Activated gamma-delta T cell treated with anti-CD3 and anti-CD28 coated beads, Interleukin-2, amount 50 U/mL, for 16 hours (primary cell): ENCODE measurements at places on chromosomes 7 and 10.

- no peak for DNase-seq
Measured at GRCh38 chr10:52443419-52444388, 129.6 kb downstream of the DKK1 start.

DNA sequence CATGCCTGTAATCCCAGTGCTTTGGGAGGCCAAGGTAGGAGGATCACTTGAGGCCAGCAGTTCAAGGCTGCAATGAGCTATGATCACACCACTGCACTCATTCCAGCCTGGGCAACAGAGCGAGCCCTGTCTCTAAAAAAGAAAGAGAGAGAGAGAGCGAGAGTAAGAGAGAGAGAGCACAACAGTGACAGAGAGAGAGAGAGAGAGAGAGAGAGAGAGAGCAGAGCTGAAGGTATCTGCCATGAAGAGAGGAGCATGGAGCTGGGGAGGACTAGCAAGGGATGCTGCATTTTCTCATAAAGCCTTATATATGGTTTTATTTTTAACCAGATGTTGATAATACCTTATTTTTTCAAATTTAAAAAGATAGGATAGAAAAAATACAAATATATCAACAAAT is 84.5 kb upstream of the RNF32 start:
- DNase-seq: no peak

- DNase-seq: no peak
Measured at GRCh38 chr7:155860840-155861479, 48.7 kb upstream of the SHH start.

DNA sequence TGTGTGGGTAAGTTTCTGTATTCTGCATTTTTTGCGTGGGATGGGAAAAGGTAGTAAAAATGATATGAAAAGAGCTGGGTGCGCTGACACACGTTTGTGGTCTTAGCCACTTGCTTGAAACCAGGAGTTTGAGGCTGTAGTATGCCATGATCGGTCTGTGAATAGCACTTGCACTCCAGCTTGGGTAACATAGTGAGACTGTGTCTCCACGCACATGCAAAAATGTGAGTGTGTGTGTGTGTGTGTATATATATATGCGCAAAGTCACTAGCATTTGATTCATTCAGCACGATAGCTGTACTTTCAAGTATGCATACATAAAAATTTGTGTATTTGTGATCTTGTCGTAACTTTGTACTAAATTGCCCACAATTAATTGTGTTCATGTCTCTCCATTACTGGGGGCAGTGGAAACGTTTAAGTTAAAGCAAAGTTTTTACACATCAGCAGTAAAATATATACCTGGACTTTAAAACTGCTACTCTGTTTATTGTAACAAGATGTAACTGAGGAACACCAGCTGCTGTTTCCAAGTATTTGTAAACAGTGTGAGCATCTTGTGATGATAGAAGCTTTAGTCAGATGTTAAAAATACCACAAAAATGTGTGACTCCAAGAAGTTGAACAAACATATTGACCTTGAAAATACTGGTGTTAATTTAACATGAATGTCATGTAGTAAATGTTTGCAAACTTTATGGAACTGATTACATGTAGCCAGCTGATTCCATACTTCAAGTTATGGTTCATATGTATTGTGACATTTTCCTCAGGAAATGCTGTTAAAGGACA is 1.6 kb downstream of the ZRANB1 start:
- no peak for DNase-seq

GRCh38 chr10:71501402-71501801 is 104.7 kb downstream of the CDH23 start:
- no peak for DNase-seq

DNA sequence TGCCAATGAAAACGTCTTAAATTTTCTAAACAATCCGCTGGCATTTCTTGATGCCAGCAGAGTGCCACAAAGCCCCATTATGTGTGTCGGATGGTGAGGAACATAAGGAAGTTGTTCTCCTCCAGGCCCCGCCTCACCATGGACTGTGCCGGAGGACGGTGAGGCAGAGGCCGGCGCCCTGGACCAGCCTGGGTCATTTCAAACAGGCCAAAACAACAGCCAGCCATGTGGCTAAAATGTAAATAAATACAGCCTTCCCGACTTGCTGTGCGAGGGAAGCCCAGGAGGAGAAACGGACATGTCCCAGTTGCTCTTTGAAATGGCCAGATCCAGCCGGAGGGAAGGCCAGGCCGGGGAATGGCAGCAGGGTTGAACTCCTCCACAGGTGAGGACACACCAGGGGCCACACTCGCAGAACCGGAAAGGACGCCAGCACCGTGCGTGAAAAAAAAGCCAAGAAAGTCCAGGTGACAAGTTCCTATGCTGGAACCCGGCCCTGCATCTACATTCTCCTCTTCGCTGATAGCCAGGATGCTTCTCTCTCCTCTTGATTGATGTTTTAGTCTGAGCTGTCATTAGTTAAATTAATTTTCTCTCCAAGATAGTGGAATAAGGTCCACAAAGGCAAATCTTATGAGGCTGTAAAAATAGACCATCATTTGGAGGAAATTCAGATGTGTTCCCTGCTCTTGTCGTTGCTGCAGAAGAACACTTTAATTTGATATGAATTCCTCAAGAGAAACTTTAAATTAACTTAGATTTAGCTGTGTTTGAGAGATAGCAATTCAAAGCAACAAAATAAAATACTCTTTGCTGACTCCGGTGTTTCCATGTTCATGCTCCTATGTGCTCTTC is 64.6 kb downstream of the EBF3 start:
- no peak for DNase-seq

- no peak for DNase-seq
Measured at GRCh38 chr7:12683678-12684585, 3.5 kb upstream of the ARL4A start.

GRCh38 chr7:108046952-108047506 is 44.1 kb upstream of the LAMB1 start:
- no peak for DNase-seq

DNA sequence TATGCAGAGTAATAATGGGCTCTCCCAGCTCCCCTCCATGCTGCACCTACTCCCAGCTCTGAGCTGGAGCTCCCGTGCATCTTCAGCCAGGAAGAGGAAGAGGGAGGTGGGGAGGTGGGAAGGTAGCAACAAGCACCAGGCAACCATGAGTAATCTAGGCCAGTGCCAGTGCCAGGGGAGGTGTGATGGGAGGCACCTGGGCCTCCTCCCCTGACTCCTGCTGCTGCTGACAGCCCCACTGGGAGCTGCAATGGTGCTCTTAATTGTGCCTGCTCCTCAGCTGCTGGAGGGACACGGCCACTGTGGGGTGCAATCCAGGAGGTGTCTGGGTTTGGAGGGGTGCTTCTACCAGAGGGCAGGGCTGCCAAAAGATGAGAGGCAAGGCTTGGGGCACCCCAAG is 243.0 kb downstream of the PLXNA4 start:
- no peak for DNase-seq

DNA sequence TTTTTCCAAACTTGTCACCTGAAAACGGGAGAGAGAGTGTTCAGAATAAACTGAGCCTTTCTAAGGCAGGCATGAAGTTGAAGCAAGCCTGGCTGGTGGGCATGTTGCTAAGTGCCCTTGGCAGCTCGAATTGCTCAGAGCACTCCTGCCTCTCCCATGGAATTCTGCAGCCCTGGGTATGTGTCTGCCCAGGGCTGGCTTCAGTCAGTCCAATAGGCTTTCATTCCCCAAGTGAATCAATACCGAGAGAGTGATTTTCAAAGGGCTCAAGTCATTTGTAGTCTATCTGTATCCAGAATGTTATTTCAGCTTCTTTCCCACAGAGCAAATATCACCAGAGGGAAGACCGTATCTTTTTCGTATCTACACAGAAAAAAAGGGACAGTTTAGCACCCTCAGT is 415.5 kb upstream of the COBL start:
- DNase-seq: no peak

DNA sequence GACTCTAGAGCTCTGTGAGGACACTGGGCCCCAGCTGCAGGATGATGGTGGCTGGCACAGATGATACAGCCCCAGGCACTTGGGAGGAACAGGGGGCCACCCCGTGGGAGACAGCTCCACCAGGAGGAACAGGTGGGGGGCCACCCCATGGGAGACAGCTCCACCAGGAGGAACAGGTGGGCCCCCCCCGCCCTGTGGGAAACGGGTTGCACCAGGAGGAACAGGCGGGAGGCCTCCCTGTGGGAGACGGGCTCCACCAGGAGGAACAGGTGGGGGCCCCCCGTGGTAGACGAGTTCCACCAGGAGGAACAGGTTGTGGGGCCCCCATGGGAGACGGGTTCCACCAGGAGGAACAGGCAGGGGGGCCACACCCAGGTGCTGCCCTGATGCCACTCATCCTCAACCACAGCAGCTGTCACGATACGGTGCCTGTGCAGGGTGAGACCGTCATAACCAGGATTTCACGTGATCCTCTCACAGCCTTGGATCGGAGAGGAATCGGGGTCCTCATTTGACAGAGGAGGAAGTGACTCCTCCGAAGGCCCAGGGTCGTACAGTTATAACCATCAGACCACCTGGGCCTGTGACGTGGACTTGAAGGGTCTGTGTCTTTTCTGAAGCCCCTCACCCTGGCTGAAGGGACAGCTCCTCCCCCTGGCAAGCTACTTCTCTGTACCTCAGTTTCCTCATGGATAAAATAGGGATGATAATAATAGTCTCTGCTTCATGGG is 49.2 kb upstream of the NANOS1 start:
- no peak for DNase-seq

- DNase-seq: no peak
Measured at GRCh38 chr7:144987686-144988085, 151.8 kb upstream of the TPK1 start.

DNA sequence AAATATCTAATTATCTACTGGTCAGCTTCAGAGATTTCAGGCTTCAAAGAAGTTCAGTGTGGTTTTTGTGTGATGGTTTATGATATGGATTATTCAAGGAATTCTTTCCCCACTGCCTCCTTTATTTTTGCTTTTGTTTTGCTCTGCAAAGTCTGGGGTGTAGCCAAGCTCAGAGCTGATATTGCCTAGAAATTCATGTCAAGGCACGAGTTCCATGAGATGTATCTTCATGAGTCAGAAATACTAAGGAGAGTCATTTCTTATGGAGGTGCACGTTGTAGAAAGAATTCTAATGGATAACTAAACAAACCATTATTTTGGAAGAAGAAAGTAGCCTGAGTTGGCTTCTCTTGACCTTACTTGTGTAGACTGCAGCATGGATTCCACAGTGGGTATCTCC is 37.4 kb downstream of the VIM start:
- DNase-seq: no peak

DNA sequence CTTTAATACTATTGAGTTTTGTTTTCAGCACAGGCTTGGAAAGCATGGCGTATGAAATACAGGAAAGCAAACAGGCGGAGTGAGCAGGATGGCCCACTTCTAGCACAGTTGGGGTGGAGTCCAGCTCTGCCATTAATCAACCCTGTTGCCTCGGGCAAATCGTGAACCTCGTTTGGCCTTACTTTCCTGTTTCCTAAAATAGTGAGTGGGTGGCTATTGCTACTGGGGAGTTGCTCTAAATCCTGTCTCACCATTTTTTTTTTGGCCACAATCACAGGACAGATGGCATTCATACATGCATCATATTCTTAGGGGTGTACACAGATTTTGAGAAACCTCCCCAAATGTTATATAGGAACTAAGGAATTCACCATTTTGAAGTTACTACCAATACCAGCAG is 157.8 kb downstream of the ANLN start:
- no peak for DNase-seq

GRCh38 chr10:126646110-126646509 is 24.4 kb downstream of the C10orf90 start:
- no peak for DNase-seq

DNA sequence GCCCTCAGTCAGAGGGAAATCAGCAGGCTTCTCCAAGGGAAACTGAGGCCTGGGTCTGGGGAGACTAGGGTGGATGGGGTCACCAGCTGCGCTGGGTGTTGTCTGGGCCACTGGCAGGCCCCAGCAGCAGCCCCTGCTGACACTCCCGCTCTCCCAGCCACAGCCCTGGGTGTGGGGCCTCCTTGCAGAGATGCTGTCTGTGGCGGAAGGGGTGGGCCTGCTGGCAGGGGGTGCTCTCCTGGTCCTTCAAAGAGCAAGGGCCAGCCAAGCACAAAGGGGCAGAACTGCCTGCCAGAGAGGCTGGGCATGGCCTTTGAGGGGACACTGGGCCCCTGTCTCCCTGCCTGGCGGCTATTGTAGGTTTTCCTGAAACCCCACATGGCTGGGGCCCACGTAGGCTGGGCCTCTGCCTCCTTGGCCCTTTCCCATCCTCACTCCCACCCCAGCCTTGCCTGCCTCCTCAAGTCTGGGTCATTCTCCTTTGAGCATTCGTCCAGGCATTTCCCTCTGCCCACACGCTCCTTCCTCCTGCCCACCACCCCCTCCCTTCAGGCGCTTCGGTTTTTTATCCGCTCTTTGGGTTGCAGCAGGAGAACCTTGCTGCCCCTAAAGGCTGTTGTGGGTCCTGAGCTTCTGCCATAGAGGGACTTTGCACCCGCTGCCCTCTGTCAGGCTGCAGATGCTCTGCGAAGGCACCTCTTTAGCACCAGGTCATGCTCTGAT is 9.1 kb downstream of the COL13A1 start:
- DNase-seq: no peak

DNA sequence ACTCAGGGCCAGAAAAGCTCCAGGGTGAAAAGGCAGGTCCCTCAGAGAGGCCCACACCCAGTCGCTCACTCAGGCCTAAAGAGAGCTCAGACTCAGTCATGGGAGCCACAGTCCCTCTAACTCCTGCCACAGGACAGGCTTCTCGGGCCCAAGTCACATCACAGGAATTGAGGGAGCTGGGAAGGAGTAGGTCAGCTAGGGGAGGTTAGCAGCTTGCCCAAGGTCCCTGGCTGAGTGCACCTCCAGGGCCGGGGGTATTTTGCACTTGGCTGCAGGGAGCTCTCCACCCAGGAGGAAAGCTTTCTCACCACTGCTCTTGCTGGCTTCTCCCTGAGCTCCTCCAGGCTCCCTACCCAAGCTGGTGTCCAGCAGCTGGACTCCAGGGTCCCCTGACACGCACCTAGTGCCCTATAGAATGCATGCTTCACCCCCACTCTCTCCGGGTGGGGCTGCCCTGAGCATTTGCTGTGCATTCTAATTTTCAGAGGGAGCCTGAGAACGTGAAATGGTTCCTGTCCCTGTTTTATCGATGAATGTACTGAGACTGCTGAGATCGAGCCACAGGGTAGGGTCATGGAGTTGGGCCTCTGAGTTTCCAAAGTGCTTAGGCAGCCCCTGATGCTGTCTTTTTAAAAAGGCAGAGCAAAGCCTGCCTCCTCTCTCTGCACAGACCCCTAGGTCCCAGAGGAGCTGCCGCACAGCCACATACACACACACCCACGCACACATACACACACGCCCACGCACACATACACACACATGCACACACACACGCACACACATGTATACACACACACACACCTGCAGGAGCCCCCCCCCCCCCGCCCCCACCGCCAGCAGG is 37.9 kb upstream of the RET start:
- DNase-seq: no peak

DNA sequence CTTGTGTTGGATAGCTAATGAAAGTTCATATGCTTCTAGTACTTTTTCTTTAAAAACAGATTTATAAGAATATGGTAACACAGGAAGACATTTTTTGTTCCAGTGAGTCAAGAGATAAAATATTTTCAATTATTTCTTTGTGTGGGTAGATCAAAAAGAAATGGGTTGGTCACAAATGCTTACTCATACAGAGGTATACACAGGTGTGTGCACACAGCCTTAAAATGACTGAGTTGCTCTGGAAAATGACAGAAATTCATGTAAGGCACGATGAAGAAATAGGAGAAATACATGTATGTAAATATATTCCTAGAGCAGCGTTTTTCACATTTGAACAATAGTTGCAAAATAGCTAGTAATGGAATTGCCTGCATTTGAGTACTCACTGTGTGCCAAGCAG is 66.0 kb downstream of the ST7 start:
- DNase-seq: no peak

GRCh38 chr10:86413046-86413728 is 46.6 kb upstream of the GRID1 start:
- no peak for DNase-seq

- DNase-seq: no peak
Measured at GRCh38 chr7:82164813-82165212, 278.8 kb downstream of the CACNA2D1 start.
